ENCODE measurements at places on chromosomes 2 and 18. TPM values are rescaled to one million over a fixed set of nuclear protein-coding genes. Genes with fewer than 3 reads are reported as not detected.

GRCh38 chr2:45218931-45219339 is 209.7 kb upstream of the SIX2 start:
- DNase-seq = no peak

CCDC102B gene
- 4.5 TPM for total RNA-seq

DNA sequence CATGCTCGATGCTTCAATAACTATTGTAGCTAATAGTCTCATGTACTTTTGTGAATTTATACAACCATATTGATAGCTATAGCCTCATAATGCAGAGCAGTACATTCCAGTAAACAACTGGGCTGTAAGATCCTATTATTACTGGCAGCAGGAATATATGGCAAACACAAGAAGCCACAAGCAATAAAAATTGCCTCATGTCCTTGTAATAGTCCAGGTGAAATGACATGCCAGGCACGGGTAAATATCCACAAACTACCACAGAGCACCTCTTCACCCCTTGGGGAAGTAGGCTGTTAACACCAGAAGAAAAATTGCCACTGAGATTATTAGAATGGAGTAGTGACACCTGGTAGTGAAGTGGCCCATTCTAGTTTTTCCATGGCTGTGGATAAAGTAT is 158.3 kb downstream of the MTX2 start:
- DNase-seq = no peak

DNA sequence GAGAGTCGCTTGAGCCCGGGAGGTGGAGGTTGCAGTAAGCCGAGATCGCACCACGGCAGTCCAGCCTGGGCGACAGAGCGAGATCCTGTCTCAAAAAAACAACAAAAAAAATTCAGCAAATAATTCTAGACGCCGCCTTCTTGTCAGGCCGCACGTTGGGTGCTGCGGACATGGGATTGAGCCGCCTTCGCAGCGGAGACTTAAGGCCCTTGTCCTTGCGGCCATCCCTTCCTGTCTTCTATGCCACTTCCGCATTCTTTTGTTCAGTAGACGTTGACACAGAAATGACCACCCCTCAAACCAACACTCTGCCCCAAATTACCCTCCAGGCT is 15.8 kb downstream of the PTPN18 start:
- DNase-seq = peak; percentile 42

NEU2 gene
- not detected for total RNA-seq

GRCh38 chr2:53877556-53877955 is 17.8 kb upstream of the GPR75 start:
- no peak for DNase-seq

DNA sequence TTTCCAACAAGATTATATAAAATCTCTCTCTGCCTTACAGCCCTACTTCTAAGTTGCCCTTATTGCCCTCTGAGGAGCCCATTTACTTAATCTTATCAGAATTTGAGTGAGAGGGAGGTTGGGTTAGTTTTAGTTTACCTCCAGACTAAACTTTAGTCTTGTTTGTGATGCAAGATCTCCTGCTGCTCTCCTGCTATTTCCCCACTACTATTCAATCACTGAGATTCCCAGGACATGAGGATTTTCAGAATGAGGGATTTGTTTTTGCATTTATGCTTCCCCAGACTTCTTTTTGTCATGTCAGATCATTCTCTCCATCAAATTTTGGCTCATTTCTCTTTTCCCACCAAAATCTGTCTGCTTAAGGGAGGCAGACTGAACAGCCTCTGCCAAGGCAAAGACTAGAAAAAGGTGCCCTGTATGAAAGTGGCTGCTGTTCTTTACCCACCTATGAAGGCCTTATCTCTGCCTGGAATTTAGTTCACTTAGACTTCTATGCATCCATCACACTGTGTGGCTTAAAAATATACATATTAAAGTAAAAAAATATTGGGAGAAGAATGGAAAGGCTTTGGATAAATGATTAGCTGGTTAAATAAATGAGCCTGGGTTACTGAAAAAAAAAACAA is 401.3 kb downstream of the PID1 start:
- no peak for DNase-seq

DSG2 gene
- total RNA-seq = 6.8 TPM

DNA sequence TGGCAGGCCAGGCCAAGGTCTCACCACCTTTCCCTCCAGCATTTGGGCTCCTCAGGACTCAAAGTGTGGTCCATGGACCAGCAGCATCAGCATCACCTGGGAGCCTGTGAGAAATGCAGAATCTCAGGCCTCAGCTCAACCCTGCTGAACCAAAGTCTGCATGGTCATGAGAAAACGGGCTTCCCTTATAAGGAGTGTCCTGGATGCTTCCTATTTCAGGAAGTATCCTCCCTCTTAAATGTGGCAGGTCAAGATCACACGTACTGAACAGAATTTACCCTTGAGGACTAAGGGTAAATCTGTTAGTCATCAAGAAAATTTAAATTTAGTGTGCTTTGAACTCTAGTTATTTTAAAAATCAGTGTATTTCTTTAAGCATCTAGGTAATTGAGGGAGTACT is 11.8 kb downstream of the CD8A start:
- no peak for DNase-seq

All from adrenal gland (tissue), 19 donors.